Globus pallidus (tissue), 1 donor: ENCODE measurements at places on chromosomes 12 and 14.

- no peak for DNase-seq
These were observed 9.5 kb upstream of the SAV1 start for GRCh38 chr14:50677527-50678063.

DNA sequence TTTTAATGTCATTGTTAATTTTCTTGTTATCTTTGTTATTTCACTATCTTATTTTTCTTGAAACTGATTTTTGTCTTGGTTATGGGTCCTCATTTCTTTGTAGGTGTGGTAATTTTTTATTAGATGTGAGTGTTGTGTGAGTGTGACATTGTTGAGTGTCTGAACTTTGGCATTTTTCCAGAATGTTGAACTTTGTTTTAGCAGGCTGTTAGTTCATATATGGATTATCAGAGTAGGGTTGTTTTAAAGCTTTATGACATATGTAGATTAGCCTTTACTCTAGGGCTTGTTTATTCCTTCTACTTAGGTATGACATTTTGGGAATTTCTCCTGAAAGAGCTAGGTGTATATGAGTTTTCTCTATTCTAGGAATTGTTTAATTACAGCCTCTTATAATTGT, 103.9 kb downstream of the ARID2 start:
- no peak for DNase-seq

DNA sequence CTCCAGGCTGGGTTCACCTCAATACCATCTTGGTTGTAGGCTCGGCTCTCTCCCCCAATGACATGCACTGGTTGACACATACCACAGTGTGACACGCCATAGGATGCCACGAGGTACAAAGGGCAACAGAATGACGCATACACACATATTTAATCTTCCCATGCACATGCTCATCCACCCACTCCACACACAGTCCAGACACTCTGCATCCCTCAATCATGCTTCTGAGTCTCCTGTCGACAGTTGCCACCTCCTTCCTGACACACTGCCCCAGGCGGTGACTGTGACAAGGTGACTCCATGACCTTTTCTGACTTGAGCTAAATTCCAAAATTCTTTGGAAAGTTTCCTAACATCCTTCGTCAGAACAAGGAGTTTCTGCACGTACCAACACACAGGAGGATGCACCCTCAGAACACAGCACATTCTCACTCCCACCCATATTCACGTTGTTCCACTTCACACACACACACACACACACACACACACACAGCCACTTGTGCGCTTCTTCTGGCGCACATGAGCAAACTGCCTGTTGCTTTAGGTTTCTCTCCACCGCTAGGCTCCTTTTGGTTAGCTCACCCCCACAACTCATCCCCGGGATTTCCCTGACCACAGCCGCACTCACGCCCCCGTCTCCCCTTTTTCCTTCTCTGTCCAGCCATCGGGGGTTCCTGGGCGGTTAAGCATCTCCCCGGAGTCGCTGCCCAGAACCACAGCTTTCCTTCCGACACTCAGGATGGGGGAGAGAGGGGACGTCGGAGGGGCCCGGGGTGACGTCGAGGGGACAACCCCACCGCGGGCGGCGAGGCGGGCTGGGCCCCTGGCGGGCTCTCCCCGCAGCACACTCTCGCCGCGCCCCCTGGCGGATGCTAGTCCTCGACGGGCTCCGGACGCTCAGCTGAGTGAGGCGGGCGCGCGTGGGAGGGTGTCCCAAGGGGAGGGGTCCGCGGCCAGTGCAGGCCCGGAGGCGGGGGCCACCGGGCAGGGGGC, 536 bp upstream of the WNT1 start:
- no peak for DNase-seq

GRCh38 chr12:8037947-8038346, 5.4 kb downstream of the FOXJ2 start:
- no peak for DNase-seq

GRCh38 chr12:89151536-89151935, 200.8 kb downstream of the DUSP6 start:
- DNase-seq, result no peak

DNA sequence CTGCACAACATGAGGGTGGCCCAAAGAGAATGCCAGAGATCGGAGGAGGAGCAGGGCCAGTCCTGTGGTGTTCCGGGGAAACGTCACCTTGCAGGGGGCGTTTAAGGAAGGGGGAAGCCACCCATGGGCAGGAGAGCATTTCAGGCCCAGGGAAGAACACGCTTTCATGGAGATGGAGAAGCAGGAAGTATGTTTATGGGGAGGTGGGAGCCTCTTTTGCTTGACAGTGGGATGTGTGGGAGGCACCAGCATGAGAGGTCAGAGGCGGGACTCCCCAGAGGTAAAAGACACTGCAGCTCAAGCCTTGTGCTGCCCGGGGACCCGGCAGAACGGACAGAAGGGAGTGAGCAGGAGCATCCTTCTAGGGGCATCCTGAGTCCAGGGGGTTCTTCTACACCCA, 1.3 kb upstream of the LRTM2 start:
- no peak for DNase-seq

DNA sequence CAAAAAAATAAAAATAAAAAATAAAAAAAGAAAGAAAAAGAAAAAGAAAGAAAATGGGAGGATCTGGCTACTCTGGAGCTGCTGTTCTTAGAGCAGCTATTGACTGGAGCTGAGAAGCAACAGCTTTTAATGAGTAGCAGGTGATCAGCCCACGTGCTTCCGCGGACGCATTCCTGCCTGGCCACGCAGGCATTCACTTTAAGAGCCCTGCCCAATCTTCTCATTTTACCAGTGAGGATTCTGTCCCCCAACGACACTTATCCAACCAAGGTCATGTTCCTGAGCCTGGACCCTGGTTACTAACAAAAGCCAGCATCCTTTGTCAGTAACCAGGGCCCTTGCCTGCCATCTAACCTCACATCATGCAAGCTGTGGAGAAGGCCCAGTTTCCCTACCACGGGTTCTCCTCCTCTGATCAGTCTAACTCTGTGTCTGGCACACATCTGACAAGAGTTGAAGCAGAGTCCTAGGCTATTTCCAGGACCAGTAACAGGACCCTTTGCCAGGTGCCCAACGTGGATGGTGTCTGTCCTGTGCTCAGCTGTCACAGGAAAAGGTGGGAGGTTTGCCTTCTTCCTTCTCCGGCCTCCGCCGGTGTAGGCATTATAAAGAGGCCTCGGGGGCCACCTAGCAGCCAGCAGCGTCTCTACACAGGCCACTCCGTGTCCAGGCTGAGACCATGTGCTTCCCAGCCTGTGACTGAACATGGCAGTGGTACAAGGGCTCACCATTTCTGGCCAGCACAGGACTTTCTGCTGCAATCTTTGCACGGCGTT, 60.9 kb upstream of the GPATCH2L start:
- peak; percentile 58 for DNase-seq

DNA sequence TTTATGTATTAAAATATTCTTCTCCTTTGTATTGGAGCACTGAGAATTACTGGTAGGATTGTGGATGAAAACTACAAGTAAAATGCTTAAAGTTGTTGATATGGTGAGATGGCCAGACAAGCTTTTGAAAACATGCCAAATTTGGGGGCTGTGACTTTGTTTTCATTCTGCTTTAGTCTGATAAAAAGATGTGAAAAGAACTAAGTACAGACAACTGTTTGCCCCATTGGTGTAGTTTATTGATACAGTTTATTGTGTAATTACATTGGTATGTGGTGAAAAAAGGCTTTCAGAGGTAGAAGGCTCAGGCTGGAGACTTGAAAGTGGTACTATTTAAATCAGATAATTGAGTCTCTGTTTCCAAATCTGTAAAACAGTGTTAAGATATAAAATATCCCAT, 746.8 kb downstream of the DIO2 start:
- DNase-seq, result no peak

DNA sequence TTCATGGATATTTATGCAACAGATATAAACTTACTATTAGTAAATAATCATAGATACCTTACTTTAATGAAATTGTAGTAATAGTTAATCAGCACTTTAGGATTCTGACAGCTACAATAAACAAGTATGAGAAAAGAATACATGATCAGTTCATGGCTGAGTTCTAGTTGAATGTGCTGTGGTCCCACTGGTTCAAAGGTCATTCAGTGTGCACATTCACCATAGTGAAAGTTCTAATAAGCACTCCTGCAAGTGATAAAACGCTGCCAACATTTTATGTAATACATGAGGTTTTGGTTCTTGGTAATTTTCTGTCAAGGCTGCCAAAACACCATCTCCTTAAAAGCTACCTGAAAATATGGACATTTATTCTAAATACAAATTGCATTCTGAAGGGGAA, 92.6 kb downstream of the NUMB start:
- DNase-seq, result no peak

DNA sequence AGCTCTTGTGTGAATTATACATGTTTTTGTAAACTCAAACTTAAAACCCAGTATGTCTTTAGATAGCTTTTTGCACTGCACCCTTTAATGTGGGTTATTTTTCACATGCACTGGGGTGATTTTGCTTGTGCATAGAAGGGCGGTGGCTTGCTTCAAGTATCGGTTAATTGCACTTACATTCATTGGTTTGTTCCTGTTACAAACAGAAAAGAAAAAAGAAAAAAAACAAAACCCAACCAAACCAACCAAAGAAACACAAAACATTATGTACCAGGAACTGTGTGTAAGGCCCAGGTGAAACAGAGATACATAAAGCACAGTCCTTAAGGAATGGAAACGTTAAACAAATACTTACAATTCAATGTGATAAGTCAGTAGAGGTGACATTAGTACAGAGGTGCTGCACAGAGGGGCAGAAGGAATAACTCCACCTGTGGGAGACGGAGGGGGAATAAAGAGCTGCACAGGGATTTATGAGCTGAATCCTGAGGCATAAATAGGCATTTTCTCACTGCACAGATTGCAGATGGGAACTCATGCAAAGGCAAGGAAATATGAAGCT, 151.4 kb downstream of the KTN1 start:
- DNase-seq, result no peak
